ENCODE measurements at places on chromosomes 7 and 10. TPM values are rescaled to one million over a fixed set of nuclear protein-coding genes. Genes with fewer than 3 reads are reported as not detected.

Gene FZD1
- 26.6 TPM for total RNA-seq

Gene MRPS33
- 30.0 TPM for total RNA-seq

Gene SLC13A1
- not detected for total RNA-seq

Gene MMP21
- total RNA-seq = not detected

Gene GSAP
- 13.0 TPM for total RNA-seq

Measured in prostate gland (tissue), 2 donors.